ENCODE measurements at places on chromosomes 6 and 20.

GRCh38 chr6:16277101-16277981, 39.0 kb downstream of the GMPR start:
- peak; percentile 84 for DNase-seq

- DNase-seq: peak; percentile 33
Observed at GRCh38 chr20:62320581-62321354, 18.0 kb downstream of the ADRM1 start.

DNA sequence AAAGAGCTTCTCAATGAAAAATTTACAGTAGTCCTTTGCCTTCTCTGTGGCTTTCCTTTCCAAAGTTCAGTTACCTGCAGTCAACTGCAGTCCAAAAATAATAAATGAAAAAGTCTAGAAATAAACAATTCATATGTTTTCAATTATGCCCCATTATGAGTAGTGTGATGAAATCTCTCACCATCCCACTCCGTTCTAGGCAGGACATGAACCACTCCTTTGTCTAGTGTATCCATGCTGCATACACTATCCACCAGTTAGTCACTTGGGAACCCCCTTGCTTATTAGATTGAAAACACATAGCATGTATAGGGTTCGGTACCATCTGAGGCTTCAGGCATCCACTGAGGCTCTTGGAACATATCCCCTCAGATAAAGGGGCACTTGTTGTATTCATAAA, 80.6 kb upstream of the EYA4 start:
- DNase-seq: no peak

GRCh38 chr6:44735630-44735963, 348.1 kb downstream of the CDC5L start:
- DNase-seq: no peak

- no peak for DNase-seq
Observed at GRCh38 chr6:35287671-35288396, 9.8 kb upstream of the DEF6 start.

- DNase-seq: no peak
Observed at GRCh38 chr6:54586251-54586650, 260.3 kb upstream of the FAM83B start.

- no peak for DNase-seq
Observed at GRCh38 chr6:155187106-155187505, 76.7 kb upstream of the CLDN20 start.

DNA sequence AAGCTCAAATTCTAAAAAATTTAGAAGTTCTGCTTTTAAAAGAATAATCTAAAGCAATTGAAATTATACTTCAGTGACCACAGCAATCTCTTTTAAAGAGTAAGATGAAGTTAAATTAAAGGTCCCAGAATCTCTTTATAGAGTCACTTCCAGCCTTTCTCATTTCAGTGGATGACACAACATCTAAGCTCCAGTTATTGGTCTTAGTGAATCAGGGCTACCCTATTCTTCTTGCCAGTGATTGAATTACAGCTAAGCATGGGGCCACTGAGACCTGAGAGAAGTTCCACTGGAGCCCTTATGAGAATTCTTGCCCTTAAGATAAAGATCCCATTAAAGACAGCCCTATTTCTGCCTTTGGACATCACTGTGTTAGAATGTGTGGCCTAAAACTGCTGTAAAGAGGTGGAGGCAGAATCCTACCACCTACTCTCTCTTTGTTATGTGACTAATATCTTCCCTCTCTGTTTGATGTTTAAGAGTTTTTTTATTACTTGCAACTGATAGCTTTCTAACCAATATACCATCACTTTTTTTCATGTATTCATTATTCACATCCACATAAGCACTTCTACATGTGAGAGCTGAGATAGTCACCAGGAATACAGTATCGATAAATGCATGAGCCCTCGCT, 128.6 kb downstream of the UNC5CL start:
- DNase-seq: no peak

DNA sequence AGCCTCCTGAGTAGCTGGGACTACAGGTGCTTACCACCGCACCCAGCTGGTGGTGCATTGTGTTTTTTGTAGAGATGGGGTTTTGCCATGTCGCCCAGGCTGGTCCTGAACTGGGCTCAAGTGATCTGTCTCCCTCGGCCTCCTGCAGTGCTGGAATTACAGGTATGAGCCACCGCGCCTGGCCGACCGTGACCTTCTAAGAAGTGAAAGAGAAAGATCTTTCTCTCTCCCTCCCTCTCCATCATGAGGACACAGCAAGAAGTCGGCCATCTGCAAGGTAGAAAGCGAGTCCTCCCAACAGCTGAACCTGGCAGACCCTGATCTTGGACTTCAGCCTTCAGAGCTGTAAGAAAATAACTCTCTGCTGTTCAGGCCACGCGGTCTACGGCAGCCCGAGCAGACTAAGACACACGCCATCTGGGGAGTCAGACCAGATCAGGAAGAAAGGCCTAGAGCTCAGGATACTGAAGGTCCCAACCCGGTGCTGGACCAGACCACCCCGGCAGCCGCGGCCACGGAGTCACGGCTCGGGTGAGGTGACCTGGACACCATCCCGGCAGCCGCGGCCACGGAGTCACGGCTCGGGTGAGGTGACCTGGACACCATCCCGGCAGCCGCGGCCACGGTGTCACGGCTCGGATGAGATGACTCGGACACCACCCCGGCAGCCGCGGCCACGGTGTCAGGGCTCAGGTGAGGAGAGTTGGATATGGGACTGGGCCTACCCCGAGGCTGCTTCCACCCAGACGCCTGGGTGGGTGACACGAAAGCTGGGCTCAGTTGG, 9.6 kb downstream of the GMEB2 start:
- no peak for DNase-seq

- DNase-seq: no peak
Observed at GRCh38 chr6:90028066-90028778, 134.0 kb downstream of the GJA10 start.

DNA sequence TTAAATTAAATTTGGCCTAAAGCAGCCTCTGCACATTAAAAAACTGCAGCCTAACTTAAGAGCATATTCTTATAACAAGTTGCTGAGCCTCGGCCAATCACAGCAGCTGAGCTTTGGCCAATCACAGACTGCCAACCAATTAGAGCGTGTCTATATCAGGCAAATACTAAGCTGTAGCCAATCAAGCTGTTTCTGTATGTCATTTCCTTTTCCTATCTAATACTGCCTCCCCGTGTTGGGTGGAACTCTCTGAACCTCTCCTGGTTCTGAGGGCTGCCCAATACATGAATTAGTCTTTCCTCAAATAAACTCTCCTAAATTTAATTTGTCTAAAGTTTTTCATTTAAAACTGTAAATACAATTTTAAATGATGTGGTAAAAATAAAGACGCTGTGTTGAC, 3.9 kb upstream of the TMEM244 start:
- no peak for DNase-seq

GRCh38 chr6:159065759-159066329, 21.1 kb upstream of the TAGAP start:
- DNase-seq: no peak

- DNase-seq: peak; percentile 66
Observed at GRCh38 chr20:25195962-25196785, 662 bp downstream of the ENTPD6 start.

DNA sequence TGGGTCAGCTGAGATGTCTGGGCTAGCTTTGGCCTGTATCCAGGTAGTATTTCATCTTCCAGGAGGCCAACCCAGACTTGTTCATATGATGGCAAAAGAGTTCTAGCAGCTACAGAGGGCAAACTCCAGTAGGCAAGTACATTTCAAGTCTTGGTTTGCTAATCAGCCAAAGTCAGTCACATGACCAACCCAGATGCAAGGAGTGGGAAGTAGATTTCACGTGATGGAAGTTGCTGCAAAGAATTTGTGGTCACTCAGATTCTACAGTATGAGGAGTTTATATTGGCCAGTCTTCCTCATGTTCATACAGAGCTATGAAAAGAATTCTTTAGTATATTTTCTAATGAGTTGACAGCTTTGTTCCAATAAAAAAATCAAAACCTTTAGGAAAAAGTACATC, 101.8 kb downstream of the PHACTR1 start:
- DNase-seq: no peak

- DNase-seq: no peak
Observed at GRCh38 chr6:8857160-8857559, 421.8 kb upstream of the SLC35B3 start.

- peak; percentile 49 for DNase-seq
Observed at GRCh38 chr6:165729307-165729936, 66.4 kb upstream of the PDE10A start.

DNA sequence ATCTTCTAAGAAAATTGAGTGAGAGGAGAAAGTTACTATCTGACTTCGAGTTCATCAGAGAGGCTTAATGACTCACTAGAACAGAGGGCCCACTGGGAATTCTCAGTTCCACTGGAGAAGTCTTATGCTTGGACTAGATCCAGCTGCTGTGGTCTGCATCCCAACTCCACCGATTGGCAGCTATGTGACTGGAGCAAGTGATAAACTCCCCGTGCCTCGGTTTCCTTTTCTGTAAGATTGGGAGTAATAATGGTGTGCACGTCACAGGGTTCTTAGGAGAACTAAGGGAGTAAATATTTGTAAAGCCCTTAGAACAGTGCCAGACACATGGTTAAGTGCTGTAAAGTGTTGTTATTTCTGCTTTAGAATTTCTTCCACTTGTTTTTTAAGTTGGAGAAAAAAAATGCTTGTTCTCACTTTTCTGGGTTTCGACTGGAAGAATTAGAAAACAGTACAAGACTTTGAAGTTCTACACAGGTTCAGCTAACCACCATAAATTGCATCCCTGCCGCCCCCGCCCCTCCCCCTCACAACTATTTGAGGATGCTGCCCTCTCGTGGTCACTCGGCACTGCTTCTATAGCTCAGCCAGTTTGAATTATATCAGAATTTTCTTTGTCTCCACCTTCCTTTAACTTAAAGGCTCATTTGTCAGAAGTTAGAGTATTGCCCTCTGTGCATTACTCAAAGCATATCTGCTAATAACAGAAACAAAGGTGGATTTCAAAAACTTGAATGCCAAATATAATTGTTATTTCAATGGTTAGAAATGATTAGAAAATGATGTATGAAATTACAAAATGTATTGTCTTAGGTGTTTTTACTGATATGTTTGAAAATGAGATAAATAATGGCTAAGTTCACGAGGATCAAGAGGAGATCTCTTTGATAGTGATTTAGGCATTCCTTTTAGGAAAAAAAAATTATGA, 95.0 kb upstream of the IFNGR1 start:
- peak; percentile 87 for DNase-seq

- peak; percentile 8 for DNase-seq
Observed at GRCh38 chr20:12798286-12798685, 210.5 kb upstream of the SPTLC3 start.

GRCh38 chr20:16191496-16191895, 381.8 kb downstream of the KIF16B start:
- no peak for DNase-seq

DNA sequence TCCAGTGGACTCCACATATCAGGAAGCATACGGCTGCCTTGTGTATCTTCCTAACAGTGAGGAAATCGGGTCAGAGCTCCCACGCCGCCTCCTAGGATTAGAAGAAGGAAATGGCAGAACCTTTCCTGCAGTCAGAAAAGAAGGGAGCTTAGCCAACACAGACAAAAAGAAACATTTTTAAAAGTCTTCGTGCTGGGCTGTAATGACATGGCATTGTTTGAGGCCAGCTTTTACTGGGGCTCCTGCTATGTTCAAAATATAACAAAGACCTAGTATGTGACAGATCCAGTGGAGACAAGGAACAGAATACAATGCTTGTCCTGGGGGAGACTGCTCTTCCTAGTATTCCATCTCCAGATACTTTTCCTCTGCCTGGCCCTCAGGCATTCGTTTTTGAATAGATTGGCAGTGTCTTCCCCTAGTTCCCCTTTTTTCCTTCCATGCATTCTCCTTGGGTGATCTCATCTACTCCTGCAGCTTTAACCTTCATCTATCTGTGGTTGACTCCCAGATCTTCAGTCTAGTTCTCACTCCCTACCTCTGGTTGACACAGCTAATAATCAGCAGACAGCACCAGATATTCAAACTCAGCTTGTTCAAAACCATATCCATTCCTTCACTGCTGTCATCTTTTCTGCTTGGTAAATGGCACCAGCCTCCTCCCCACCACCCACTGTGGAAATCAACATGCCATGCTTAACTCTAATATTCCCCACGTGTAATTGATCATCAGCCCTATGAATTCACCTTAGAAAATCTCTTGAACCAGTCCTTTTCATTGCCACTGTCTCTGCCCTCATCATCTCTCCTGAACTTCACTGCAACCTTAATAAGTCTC, 94.5 kb upstream of the VSTM2L start:
- DNase-seq: peak; percentile 18

DNA sequence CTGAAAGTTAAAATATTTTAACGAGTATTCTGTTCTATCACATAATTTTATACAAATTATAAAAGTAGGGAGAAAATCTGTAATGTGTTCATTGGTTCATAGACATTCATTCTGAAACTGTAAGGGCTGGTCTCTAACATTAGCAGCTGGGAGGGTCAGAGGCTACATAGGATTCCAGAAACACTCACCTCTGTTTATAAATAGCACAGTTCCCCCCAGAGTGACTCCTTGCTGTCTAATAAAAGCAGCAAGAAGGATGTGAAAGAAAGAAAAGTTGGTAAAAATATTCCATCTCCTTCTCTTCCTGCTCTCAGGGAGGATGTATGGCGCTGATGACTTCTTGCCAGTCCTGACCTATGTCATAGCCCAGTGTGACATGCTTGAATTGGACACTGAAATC, 25.3 kb upstream of the NAA20 start:
- DNase-seq: no peak

GRCh38 chr6:836276-836853, 143.4 kb upstream of the EXOC2 start:
- no peak for DNase-seq

DNA sequence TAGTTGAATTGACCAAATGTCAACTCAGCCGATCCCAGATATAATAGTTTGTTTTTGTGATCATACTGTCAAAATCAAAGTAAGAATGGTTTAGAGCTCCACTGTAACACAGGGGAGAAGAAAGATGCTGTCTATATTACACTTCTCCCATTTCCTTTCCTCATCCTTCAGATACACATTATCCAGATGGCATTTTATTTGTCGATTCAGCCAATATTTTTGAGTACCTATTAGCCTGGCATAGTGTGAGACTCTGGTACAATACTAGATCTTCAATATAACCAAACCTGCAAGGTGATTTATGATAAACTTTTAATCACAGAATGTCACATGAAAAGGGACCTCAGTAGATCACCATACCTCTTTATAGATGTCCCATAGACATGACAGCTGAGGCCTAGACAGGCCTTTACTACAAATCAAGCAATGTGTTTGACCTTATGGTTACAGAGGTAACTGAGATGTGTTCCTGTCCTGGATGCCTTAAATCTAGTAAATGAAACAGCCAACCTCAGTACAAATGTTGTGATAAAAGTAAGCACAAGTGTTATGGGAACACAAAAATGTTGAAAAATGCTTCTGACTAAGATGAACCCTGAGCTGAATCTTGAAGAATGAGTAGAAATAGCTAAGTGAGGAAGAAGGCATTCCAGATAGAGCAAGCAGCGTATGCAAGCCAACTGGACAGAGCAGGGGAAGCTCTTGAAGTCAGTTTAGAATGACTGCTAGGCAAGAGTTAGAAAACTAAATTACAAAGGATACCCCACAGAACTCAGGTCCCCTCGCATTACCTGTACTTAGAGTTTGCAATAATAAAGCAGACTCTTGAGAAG, 1.9 kb downstream of the FBXO9 start:
- DNase-seq: no peak

- DNase-seq: no peak
Observed at GRCh38 chr6:4778086-4778485, 1.9 kb downstream of the CDYL start.

- no peak for DNase-seq
Observed at GRCh38 chr20:34754611-34755010, 50.5 kb downstream of the TP53INP2 start.

- DNase-seq: no peak
Observed at GRCh38 chr6:4345543-4345942, 210.2 kb upstream of the ECI2 start.

- peak; percentile 59 for DNase-seq
Observed at GRCh38 chr20:32205843-32206759, 1.4 kb downstream of the PLAGL2 start.

GRCh38 chr6:23316931-23317330, 747.6 kb downstream of the HDGFL1 start:
- DNase-seq: no peak
